Activated CD8-positive, alpha-beta memory T cell treated with anti-CD3 and anti-CD28 coated beads for 1 hour (primary cell): ENCODE measurements at places on chromosomes 4 and X.

DNA sequence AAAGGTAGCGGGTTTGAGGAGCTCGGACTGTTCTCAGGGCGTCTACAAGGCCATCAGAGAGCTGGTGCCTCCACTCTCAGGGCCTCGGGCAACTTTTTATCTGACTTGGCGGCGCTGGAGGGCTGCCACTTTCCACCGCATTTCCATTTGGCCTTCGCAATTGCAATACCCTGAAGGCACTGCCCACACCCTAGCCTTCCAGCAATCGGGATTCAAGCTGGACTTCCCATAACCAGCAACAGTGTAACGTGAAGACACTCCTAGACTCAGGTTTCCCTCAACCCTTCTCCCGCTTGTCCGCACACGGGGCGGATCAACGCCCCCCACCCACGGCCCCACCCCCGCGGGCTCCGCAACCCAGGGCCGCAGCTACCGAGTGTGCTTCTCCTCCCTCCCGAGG, 50.2 kb upstream of the BCOR start:
- DNase-seq: no peak

DNA sequence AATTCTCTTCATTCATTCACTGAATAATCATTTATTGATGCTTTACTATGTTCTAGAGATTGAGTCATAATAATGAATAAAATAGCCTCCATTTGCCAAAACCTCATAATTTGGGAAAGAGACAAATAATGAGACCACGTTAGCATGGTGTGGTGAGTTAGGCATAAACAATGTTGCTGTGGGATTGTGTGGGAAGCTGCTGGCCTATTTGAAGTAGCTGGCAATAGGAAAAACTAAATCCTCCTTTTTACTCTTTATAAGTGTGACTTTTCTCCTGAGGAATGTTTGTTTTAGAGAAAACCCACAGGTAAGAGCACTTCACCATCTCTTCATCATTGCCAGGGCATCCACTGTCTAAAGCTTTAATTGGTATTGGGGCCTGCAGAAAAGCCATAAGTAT, 95.3 kb downstream of the AREG start:
- DNase-seq: no peak

- no peak for DNase-seq
These were observed 293.5 kb upstream of the FAT1 start for GRCh38 chr4:187017147-187017546.

DNA sequence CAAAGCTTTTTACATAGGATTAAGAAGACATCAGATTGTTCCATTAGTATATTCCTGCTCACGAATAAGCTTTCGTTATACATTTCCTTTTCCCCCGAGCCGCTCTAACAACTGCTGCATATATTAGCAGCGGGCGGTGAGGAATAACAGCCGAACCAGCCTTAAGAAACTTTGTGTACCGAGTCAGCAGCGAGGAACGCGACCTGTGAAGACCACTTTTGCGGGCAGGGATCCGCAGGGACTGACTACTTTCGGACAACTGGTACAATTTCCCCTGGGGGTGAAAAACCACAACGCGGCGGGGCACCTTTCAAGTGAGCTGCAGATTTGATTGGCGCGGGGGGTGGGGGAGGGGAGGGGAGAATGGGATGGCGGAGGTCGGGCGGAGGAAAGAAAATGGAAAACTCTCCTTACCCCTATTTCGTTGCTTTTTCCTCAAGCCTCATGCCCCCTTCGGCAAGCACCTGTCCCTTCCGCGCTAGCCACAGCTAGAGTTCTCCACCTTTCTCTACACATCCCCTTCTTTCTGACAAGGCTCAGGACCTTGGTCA, 5.9 kb upstream of the PITX2 start:
- DNase-seq: no peak

DNA sequence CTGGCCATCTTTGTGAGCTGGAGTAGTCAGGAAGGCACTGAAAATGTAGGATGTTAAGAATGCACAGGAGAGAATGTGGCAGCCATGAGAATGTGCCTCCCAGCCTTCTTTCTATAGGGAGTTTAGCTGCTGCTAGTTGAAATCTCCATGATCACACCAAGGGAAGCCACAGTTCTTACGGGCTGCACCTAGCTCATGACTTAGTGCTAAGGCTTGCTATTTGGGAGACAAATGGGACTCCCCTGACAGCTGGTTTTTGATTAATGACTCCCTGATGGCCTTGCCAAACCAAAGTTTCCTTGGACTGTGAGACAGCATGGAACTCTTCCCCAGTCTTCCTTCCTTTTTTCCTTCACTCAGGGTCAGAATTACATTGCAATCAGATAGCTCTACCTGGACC, 9.2 kb downstream of the CTSO start:
- DNase-seq: no peak

GRCh38 chrX:54786967-54787366, 11.1 kb downstream of the ITIH6 start:
- DNase-seq: no peak

- DNase-seq: peak; percentile 36
These were observed at the start of gene TSPAN5 for GRCh38 chr4:98658287-98659105. TSS of gene TSPAN5 (minus strand) at chr4:98658611.

GRCh38 chrX:111129921-111130320, 33.9 kb downstream of the PAK3 start:
- DNase-seq: no peak

GRCh38 chrX:153319295-153320046, 2.1 kb downstream of the PNMA6F start:
- no peak for DNase-seq

DNA sequence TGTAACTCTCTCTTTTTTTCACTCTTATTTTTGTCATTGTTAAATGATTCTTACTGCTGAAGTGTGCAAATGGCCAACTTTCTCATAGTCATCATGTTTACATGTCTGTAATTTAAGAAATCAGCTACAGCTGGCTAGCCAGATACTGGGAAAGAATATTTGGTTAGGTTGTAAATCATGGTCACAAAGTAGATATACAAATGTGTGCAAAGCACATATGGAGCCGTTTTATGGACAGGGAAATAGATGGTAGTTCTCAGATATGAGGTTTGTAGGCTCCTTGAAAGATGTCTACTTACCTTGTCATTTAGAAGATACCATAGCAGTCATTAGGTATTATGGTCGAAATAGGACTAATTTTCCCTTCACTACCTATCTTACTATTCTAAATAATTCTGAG, 430.4 kb downstream of the ADGRL3 start:
- DNase-seq: no peak

GRCh38 chrX:103446665-103447302, 70.4 kb downstream of the BEX3 start:
- DNase-seq: no peak

- no peak for DNase-seq
These were observed 99.1 kb upstream of the SMIM10 start for GRCh38 chrX:134891652-134892051.

- DNase-seq: no peak
These were observed 11.3 kb upstream of the MFAP3L start for GRCh38 chr4:170037481-170037880.

DNA sequence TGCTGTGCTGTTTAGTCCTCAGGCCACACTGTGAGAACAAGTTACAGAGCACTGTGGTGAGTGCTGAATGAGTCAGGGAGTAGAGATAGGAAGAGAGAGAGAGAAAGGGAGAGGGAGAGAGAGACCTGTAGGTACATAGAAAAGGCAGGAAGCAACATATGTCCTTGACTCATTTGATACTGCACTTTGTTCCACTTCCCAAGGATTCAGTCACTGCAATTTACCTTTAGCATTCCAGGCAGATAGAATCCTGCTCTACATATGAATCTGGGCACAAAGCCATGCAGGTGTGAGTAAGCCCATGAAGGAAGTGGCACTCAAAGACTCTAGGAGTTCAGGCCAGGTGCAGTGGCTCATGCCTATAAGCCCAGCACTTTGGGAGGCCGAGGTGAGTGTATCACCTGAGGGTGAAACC, 1.0 kb upstream of the DAPP1 start:
- DNase-seq: no peak
